ENCODE measurements at places on chromosomes 6 and 20.

- DNase-seq, result no peak
Observed at GRCh38 chr20:42102000-42102399, 483.8 kb upstream of the CHD6 start.

DNA sequence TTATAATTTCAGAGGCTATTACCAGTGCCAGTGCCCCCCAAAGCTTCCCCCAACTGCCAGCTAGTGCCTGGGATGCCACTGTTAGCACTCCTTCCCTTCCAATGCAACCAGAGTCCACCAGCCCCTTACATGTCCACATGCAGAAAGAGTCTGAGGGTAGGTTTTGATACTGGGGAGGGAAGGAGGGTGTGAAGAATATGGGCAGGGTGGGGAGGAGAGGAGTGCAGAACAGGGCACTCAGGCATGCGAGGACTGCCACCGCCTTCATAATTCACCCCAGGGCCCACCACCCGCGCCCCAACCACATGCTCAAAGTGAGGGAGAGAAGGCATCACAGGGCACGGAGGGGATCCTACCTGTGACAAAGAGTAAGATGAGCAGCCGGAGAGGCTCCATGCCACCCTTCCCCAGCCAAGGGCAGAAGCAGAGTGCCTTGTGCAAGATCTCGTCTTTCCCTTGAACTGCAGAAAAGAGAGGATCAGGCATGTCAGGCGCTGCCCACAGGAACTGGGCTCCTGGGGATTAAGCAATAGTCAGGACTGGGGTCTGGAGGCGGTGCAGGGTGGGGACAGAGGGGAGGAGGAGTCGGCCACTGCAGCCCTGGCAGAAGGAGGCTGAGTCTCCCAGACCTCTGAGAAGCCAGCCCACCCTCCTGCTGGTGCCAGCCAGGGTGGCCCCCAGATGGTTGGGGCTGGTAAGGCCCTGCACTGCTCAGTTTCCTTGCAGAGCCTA, at the start of gene TREM2:
Gene TREM2, minus strand, starts transcription at position 430 of the 732 bp plus-strand sequence. Its CDS starts 34 bp downstream, at position 396.
- DNase-seq, result no peak

- DNase-seq, result no peak
Observed at GRCh38 chr20:22533823-22534751, 50.3 kb downstream of the FOXA2 start.

DNA sequence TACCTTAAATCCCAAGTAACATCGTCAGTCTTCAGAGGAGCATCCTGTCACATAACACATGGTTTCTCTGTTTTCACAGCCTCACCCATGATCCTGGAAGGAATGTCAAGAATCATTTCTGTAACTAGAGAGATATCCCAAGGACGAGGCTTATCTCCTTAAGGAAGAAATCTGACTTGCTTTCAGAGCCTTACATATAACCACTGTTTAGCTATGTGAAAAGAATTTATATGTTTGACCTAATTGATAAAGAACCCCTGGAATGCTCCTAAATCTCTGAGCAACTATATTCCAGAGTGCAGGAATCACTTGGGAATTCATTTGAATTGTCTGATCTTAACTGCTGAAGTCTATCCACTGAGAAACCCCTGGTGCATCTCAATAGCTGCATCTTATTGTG, 243.1 kb downstream of the ALDH8A1 start:
- DNase-seq, result no peak

DNA sequence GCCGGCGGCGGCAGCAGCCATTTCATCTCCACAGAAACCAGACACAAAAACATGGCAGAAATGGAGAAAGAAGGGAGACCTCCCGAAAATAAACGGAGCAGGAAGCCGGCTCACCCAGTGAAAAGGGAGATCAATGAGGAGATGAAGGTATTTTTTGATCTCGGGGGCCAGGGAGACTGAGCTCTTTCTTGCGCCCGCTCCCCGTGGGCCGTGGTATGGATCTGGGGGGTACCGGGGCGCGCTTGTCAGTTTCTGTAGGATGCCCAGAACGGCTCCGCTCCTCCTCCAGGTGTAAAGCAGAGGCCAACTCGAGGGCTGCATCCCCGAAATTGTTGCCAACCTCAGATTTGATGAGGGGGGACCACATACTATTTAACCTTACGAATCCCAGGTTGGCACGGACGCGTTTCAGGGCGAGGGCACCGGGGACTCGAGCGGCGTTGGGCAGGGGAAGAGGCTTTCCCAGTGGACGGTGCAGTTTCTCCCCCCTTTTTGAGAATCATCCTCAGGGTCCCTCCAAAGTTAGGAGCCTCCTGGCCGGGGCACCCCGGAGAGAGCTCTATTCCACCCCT, 735 bp downstream of the SOBP start:
- no peak for DNase-seq

- DNase-seq, result no peak
Observed at GRCh38 chr20:19589787-19590362, 168.2 kb upstream of the RIN2 start.

DNA sequence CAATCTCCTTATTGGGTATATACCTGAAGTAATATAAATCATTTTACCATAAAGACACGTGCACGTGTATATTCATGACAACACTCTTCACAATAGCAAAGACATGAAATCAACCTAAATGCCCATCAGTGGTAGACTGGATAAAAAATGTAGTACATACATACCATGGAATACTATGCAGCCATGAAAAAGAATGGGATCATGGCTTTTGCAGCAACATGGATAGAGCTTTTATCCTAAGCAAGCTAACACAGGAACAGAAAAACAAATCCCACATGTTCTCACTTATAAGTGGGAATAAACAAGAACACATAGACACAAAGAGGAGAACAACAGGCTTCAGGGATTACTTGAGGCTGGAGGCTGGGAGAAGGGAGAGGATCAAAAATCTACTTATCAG, 208.3 kb upstream of the QKI start:
- no peak for DNase-seq
